ENCODE measurements at places on chromosomes 6 and 20. TPM values are rescaled to one million over a fixed set of nuclear protein-coding genes. Genes with fewer than 3 reads are reported as not detected.

- no peak for DNase-seq
These were observed 135.4 kb upstream of the ECI2 start for GRCh38 chr6:4270776-4271175.

DSP gene
- 0.27 TPM for total RNA-seq

- no peak for DNase-seq
These were observed 48.4 kb downstream of the CEP43 start for GRCh38 chr6:167047554-167047953.

DNA sequence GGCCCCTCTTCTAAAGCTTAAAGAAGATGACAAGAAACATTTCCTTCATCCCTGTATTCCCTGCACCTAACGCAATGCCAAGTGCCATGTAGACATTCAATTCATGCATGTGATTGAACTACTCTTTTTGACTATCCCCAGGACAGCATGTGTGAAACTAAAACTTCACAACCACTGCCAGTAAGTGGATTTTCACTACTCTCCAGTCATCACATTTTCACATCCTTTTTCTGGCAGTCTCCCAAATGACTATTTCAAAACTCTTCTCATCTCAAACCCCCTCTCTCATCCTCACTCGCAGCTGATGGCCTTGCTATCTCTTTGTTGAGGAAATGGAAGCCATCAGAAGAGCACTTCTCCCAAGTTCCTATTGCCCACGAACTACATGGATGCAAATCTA, 122.6 kb downstream of the OPRM1 start:
- no peak for DNase-seq

Data from K562 (cell line).